ENCODE measurements at places on chromosomes 6 and 20.

GRCh38 chr6:85756982-85757381, 114.3 kb upstream of the SYNCRIP start:
- peak; percentile 24 for DNase-seq

DNA sequence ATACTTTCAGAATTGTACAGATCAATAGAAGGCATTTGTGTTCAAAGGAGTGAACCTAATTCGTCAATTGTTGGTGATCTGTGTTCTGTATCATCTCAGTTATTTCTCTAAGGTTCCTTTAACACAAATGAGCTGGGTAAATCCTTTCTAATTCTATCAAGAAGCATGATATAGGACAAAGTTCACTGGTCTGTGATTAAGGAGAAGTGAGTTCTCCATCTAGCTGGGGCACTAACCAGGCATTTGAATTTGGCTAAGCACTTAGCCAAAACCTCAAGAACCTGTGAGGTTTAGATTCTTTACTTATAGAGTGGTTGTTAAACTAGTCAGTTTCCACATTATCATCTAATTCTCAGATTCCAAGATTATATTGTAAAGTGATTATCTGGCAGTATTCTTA, 50.3 kb downstream of the DOP1A start:
- no peak for DNase-seq

- no peak for DNase-seq
Measured at GRCh38 chr6:16049168-16049567, 79.7 kb upstream of the MYLIP start.

GRCh38 chr6:134291156-134291555, 26.8 kb downstream of the SGK1 start:
- DNase-seq, result no peak

GRCh38 chr6:165660857-165661663, 2.0 kb downstream of the PDE10A start:
- no peak for DNase-seq

All from SW 1271 (cell line).